Right renal pelvis (tissue), 4 donors: ENCODE measurements at places on chromosomes 11 and 22. TPM values are rescaled to one million over a fixed set of nuclear protein-coding genes. Genes with fewer than 3 reads are reported as not detected.

DNA sequence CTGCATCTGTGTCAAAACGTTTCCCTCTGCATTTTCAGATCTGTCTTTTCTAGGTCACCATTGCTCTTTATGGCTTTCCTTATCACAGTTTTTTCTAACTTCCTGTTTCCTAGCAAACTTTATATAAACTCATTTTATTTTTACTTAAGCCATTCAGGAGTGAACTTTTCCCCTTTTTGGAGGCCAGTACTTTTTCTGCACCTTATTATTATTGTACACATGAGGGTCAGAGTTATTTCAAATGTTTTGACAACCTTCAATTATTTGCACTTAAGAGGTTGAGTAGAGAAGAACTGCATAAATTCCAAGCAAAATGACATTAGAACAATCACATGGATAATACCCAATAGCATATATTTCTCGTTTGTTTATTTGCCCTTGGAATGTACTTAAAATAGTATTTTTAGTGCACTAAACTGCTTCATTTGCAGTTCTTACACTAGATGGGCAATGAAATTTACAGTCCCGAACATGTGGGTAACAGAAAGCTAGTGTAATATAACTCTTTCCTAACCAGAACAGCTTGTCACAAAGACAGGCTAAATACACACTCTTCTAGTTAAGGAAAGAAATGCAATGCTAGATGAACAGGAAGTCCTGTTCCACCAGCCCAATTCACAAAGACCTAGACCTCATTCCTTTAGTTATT, 79.5 kb downstream of the UBASH3B start:
- no peak for DNase-seq

GRCh38 chr11:18633256-18634139, 644 bp downstream of the SPTY2D1 start:
- no peak for DNase-seq

Gene TRIM3
- 20.2 TPM for polyA plus RNA-seq

DNA sequence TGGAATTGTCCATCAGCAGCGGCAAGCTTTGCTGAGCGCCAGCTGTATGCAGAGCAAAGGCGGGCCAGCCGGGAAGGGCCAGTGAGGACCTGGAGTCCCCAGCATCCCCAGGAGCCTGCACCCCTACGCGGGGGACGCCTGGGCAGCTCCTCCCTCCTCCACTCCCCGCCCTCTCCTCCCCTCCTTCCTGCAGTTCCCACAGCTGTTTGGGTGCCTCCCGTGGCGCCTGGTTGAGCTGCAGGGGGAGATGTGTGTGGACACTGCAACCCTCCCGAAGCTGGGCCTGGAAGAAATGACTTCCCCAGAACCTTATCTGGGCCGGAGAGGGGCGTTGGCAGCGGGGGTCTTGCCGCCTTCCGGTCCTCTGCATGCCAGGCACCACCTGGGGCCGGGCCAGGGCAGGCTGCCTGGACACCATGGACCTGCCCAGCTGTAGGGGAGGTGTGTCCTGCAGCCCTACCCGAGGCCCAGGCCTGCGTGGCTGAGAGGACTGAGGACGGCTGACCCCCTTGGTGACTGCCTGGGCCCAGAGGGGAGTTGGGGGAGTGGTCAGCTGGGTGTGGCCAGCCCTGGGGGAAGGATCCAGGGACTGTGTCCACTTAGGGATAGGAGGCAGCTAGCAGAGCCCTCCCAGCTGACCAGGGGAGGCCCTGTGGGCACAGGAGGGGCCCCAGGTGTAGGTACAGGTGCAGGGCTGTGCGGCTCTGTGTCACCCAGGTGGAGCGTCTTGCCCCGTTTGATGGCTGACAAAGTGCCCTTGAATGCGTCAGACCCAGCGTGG, 16.8 kb upstream of the MUC6 start:
- no peak for DNase-seq
